CD4-positive, alpha-beta T cell treated with Interleukin-6 at 100 ng/mL for 8 hours (primary cell): ENCODE measurements at places on chromosomes 4 and X.

DNA sequence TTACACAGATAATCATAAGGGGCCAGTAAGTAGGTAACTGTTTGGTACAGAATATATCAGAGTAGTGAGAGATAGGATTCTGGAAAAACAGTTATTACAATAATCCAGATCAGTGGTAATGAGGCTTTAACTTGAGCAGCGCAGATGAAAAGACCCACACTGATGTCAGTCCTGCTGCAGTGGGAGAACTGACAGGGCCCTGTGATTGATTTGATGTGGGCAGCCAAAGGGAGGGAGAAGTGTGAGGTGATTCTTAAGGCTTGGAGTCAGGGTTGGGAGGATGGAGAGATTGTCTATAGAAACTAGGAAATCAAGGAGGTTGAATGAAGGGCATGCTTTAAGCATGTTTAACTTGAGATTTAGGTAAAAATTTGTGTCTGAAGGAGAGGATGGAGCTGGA is 161.4 kb downstream of the VSIG4 start:
- no peak for DNase-seq

DNA sequence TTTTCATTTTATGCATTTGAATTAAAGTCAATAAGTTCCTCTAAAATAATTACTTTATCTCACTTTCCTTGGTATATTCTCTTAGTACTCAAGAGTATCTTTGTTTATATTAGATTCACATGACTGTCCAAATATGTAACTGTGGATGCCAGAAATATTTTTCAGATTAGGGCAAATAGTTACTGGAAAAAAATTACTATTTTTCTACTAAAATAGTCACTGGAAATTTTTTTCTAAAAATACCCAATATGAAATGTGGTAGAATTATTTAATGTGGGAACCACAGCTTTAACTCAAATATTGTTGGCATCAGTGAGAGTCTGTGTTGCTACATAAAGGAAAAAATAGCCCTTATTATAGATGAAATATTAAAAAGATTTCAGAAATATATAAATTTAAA is 70.4 kb upstream of the NMU start:
- no peak for DNase-seq

DNA sequence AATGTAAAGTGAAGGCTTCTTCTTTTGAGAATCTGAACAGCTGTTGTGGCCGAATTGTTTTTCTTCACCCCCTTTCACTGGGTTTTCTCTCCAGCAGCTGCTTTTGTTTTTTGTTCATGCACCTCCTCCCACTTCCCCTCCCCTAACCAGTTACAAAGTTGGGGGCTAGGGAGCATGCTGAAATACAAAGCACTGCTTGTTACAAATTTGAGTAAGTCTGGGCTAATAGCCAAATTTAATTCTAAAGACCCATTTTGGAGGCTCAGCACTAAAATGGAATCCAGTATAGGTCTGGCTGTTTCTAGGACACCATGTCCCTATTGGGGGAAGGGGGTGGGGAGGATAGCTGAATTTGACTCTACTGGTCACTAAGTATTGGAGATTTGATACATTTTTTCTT is 89.2 kb upstream of the GPM6B start:
- DNase-seq, result no peak

- DNase-seq, result no peak
These were observed 97.8 kb downstream of the WFS1 start for GRCh38 chr4:6367371-6367851.

DNA sequence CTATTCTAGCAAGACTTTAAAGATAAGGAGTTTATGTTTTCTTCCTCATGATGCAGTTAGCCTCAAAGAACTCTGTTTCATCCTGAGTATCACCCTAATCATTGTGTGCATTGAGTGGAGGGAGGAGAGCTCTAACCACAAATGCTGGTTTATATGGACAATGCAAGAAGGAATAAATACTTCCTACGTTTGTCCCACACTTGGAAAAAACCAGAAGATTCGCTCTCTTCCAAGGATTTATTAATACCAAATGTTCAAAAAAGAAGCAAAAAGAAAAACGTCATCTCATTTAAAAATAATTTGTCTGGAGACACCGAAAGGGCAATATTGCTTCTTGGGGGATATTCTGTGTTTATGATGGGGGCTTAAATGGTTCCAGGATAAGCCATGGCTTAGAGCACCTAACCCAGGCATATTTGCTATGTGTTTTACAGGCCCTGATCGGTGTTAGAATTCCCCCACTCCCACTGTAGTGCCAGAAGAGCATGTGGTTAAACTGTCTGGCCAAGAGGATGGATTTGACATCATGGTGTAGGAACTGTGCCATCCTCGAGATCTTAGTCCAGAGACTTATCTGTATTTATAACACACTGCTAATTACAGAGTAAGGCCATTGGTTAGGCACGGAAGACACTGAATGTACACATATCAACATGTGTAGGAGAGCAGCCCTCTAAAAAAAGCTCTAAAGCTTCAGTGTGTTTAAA is 227.2 kb downstream of the ANK2 start:
- no peak for DNase-seq

DNA sequence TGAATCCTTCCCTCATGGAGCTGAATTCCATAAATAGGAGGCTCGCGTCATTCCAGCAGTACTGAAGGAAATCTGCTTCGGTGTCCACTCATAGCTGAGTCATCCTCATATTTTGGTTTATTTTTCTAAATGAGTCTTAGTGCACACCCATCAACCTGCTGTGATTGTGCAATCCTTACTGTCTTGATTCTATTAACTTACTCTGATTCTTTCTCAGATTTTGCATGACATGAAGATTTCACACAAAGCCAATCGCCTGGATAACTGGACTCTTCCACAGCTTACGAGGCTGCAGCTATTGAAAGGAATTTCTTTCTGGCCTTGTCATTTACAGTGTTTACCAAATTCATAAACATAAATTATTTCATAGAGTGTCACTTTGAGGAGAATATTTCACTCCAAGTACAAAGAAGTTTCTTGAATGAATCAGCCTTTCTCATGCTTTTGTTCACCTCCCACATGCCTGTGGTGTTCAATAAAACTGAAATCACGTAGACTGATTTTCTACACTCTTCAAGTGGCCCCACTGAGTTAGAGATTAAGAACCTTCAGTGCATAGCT is 207.6 kb upstream of the SLITRK2 start:
- no peak for DNase-seq

DNA sequence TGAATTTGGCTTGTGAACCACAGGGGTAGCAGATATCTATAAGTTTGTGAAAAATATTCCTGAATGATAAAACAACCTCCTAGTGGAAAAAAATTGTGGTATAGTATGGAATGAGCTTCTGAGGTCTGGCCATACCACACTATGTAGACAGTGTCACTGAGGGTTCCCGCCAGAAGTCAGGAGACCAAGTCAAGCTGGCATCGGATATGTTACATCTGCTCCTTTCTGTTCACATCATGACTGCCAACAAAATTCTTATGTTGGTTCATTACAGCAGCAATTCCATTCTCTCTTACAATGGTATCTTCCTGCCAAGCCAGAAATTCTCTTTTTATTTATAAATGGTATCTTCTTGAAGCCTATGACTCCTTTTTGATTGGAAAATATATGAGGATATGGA is 273.0 kb downstream of the PPP3CA start:
- no peak for DNase-seq

DNA sequence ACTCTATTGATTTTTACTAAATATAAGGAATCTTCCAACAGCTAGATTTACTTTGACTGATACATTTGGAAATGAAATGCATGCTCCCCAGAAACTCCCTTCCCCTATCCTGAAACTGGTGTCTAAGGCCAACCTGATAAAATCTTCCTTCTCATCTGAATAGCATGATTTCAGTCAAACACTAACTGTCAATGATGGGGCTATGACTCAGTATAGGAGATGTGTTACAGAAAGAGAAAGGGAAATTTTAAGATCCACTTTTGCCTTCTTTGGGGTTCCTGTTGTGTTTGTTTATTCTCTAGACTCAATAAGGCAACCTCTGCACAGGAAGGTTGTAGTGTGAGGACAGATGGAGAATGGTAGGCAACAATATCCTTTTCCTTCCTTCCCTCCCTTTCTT is 160.7 kb downstream of the MOSPD2 start:
- DNase-seq, result no peak

DNA sequence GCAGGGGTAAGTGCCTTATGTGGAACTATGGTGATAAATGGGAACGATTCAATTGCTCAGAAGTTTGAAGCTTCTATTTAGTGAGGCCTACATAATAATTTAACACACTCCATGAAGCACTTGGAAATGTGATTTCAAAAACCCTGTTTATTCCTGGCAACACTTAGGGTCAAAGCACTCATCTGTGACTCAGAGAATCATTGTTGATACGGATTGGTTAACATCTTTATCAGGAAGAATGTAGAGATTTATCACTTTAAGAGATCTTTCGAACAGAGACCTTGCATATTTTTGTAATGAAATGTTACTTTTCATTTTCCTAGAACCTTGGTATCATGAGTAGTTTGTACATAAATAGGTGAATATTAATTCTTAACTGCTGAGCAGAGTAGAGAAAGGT is 269.1 kb upstream of the SLIT2 start:
- DNase-seq, result no peak

GRCh38 chr4:82104578-82104977 is 269.2 kb downstream of the HNRNPD start:
- DNase-seq, result no peak

- DNase-seq, result no peak
These were observed 77.2 kb downstream of the SH3KBP1 start for GRCh38 chrX:19810006-19810774.

GRCh38 chr4:20266215-20267082 is 14.7 kb downstream of the SLIT2 start:
- DNase-seq, result no peak

DNA sequence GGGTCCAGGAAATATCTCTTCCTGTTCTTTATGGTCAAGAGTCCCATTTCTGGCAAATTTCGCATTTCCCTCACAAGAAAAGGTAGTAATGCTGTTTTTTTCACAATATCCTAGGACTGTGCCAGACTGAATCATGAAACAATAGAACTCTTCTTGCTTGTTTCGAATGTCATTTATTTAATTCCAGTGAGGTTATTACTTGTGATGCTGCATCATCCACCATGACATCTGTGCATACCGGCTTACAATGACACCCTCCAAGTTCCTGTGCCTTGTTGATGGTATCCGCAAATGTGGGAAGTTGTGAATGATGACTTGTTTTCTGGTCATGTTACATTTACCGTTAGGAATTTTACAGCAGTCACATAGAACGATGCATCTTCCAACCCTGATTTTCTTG is 42.9 kb upstream of the SPRY1 start:
- no peak for DNase-seq
